ENCODE measurements at places on chromosomes 1 and 21. TPM values are rescaled to one million over a fixed set of nuclear protein-coding genes. Genes with fewer than 3 reads are reported as not detected.

The PLA2G2C gene
- total RNA-seq = not detected

The FLG2 gene
- not detected for total RNA-seq

The APOBEC4 gene
- not detected for total RNA-seq

GRCh38 chr1:45205910-45206721 is at the start of gene ZSWIM5:
ZSWIM5 (minus strand) TSS chr1:45206605; CDS start chr1:45206350, 255 bp downstream.
- no peak within 1 kb of the TSS for H3K27ac ChIP-seq
- H3K4me1 ChIP-seq = peaks cover 20% of the 10 kb centered on the region
- peak; percentile 54 for DNase-seq
- H3K27me3 ChIP-seq = no peaks in the 10 kb centered on the region

The IPO13 gene
- 6.3 TPM for total RNA-seq

- H3K4me3 ChIP-seq = no peak overlapping the region
- no peaks in the 10 kb centered on the region for H3K36me3 ChIP-seq
- DNase-seq = no peak
- no peaks in the 10 kb centered on the region for H3K4me1 ChIP-seq
- no peak overlapping the region for H3K27ac ChIP-seq
Observed at GRCh38 chr1:217078078-217078690, 355.0 kb upstream of the ESRRG start.

The TSPEAR gene
- total RNA-seq = not detected

The C1orf141 gene
- not detected for total RNA-seq
